CD4-positive, alpha-beta T cell treated with Interferon alpha-2 for 1 hour (primary cell): ENCODE measurements at places on chromosomes 1 and 21.

GRCh38 chr1:7042322-7043190 is 257.3 kb downstream of the CAMTA1 start:
- DNase-seq = no peak

- DNase-seq = no peak
Observed at GRCh38 chr21:24023402-24023801, 1583.9 kb downstream of the MRPL39 start.

DNA sequence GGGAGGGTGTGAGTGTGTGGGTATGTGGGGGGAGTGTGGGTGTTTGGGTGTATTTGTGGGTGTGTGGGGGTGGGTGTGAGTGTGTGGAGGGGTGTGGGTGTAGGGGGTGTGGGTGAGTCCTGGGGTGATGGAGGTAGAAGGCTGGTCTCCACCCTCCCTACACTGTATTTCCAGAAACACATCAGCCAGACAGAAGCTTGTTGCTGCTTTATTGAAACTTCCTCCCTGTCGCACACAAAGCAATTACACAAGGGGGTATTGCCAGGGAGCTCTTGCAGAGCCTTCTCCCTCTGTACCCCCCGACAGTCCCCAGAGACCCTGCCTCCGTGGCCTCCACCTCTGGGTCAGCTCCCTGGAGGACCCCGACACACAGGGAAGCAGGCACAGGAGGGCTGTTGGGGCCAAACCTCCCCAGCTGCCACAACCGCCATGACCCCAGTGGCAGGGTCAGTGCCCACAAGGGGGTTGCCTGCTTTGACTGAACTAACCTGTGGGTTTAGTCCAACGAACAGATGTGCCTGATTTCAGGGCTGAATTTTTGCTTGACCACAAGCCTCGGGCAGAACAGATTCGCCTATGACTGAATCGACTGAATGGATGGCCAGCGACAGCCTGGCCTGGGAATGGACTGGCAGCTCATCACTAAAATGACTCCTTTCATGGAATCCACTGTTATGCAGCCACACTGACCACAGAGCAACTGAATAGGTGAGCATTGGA is 9.1 kb upstream of the MATN1 start:
- no peak for DNase-seq

DNA sequence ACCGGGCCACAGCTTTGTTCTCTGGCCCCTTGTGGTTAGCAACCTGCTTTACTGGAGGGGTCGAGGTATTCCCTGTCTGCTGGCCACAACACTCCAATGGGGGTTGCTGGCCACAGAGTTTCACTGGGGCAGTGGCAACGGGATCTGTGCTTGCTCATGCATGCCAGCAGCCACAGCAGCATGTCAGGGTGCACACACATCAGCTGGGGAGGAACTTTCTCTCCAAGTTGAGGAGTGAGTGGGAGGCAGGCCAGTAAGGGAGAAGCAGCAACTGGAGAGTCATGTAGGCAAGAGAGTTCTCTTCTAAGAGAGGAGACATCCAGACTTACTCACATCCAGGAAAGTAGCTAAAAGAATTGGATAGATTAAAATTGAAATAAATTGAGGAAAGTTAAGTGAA is 38.0 kb downstream of the SAMD13 start:
- DNase-seq = no peak

GRCh38 chr1:99062192-99062591 is 57.5 kb upstream of the PLPPR5 start:
- no peak for DNase-seq

DNA sequence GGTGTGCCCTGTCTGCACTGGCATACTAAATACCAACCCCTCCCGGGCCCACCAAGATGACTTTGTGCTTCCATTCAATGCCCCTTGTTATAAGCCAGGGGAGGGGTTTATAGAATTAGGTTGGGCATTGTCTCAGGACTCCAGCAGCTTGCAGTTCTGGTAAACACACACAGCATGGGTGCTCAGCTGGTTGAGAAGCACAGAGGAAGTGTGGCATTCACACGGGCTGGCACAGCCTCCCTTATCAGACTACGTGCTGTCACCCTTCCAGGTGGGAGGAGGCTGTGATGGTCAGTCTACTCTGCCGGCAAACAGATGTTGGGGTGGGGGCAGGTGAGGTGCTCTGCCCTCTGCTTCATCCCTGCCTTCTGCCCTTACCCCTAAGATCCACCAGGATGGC is 15.0 kb upstream of the SLC6A17 start:
- no peak for DNase-seq

GRCh38 chr1:53987880-53988279 is 30.1 kb downstream of the LDLRAD1 start:
- DNase-seq = no peak

- no peak for DNase-seq
Observed at GRCh38 chr1:22676916-22677583, 24.0 kb downstream of the C1QB start.

- no peak for DNase-seq
Observed at GRCh38 chr21:40976198-40977109, 129.5 kb upstream of the DSCAM start.

DNA sequence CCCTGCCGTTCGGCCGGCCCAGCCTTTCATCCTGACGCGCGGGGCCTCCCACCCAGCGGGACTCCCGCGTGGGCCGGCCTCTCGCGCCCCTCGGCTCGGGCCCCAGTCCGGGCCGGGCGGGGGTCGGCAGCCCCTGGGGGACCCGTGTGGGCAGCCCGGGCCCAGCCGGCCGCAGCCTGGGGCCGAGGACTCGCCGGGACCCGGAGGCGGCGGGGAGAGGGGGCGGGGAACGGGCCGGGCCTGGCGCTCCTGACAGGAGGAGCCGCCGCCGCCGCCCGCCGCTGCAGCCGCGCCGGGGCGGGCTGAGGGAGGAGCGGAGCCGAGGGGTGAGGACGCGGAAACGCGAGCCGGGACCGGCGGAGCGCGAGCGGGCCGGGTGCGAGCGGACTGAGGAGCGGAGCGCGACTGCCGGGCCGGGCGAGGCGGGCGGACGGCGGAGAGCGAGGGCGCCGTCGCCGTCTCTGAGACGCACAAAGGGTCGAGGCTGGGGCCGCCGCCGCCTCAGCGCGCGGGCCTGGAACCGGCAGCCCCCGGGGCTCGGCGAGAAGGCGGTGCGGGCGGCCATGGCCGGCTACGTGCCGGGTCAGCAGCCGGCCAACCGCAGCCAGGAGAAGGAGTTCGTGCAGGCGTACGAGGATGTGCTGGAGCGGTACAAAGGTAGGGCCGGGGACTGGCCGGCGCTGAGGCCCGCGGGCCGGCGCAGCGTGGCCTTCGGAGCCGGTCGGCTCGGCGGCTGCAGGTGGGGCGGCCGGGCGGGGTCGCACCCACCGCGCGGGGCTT is 79.1 kb downstream of the NDUFS5 start:
- DNase-seq = peak; percentile 67

DNA sequence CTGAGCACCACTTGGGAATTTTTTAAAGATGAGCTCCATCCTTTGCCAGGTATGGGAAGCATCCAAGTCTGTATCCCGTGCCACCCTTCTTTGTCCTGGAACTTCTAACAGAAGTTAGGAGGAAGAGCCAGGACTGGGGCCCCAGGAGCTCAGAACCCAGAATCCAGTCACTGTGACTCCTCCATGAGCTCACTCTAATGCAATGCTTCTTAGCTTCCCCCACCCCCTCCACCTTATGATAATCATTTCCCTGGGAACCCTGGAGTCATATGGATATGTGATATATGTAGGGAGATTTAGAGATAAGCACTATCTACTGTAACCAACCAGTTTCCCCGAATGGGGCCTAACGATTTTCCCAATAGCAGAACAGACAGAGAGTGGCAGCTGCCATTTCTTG is 758 bp upstream of the SPRR5 start:
- DNase-seq = no peak

GRCh38 chr21:38950435-38951094 is 144.8 kb downstream of the ETS2 start:
- no peak for DNase-seq

- no peak for DNase-seq
Observed at GRCh38 chr21:41432562-41433460, 6.8 kb downstream of the MX1 start.

- DNase-seq = peak; percentile 22
Observed at GRCh38 chr1:185017338-185017737, 28.0 kb upstream of the RNF2 start.

DNA sequence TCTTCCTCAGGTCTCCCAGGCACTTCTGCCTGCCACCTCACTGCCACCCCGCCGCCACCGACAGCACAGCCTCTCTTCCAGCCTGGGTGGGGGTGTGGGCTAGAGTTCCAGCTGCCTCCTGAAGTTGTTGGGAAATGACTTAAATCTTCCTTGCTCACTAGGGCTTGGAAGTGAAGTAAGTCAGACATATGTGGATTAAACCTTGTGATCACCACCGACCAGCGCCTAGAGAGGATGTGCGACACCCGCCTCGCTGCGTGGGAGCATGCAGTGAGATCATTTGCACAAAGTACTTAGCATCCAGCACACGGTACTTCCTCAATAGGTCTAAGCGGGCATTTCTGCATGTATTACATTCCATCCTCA is 71.4 kb upstream of the FAM20B start:
- no peak for DNase-seq

DNA sequence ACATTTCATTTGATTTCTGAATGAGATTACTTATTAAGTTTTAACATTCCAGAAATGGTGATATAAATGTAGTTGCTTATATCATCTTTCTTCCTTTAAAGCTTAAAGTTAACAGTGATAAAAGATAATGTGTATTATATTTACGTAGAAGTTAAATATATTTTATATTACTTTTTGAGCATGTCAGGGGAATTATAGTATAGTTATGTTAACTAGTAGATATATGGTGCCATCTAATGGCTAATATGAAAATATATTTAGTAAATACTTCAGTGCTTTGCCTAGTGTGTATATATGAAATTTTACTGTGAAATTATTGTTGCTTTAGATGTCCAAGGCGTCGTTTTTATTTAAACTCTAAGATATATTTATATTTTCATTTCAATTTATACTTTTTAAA is 51.5 kb downstream of the SYT14 start:
- no peak for DNase-seq

DNA sequence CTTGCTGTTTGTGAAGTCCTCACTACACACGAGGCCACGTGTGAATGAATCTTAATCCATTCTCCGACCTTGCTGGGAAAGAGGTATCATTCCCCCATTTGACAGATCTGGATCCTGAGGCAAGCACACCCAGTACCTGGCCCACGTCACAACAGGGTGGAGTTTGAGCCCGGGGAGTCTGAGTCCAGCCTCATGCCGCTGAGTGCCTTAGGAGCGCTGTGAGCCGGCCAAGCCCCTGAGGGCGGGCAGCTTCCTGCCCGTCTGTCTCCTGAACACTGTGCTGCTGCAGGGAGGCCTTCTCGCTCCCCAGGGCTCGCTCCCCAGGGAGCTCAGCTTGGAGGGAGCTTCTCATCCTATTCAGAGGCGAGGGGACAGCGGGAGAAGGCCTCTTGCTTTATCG is 29.7 kb downstream of the SLC45A1 start:
- DNase-seq = no peak

DNA sequence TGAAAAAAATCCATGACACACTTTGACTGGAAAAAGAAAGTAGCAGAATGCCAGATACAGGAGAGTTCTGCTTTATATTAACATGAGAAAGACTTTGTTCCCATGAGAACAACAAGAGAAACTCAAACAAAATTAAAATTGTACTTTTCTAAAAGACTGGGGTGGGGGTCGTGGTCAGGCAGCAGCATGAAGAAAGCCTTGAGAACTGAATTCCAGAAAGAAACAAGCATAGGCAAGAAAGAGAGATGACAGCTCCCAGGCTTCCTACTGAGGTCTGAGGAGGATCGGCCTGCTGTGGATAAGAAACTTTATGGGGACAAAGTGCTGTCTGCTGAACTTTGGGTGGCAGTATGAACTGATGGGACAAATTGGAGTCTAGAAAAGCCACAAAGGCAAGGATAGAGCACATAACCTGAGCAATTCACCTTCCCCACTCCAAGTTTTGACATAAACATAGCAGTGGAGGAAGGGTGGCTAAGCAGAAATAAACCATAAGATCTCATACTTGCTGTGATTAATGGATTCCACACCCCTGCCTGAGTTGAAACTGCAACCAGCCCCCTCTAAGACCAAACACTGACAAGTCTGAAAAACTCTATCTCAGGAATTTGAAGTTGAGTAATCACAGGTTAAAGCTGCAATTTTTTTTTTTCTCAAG is 43.7 kb downstream of the COL6A1 start:
- no peak for DNase-seq

DNA sequence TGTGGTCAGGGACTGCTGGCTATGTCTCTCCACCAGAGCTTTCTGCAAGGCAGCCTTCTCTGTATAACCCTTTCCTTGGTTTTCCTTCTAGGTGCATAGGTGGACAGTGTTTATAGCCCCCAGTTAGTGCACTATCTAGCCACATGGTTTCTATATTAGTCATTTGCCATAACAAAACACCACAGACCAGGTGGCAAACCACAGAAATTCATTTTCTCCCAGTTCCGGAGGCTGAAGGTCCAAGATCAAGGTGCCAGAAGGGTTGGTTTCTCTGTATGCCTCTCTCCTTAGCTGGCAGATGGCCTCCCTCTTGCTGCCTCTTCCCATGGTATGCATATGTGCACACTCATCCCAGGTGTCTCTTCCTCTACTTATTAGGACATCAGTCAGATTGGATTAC is 106.4 kb downstream of the KAZN start:
- DNase-seq = no peak

DNA sequence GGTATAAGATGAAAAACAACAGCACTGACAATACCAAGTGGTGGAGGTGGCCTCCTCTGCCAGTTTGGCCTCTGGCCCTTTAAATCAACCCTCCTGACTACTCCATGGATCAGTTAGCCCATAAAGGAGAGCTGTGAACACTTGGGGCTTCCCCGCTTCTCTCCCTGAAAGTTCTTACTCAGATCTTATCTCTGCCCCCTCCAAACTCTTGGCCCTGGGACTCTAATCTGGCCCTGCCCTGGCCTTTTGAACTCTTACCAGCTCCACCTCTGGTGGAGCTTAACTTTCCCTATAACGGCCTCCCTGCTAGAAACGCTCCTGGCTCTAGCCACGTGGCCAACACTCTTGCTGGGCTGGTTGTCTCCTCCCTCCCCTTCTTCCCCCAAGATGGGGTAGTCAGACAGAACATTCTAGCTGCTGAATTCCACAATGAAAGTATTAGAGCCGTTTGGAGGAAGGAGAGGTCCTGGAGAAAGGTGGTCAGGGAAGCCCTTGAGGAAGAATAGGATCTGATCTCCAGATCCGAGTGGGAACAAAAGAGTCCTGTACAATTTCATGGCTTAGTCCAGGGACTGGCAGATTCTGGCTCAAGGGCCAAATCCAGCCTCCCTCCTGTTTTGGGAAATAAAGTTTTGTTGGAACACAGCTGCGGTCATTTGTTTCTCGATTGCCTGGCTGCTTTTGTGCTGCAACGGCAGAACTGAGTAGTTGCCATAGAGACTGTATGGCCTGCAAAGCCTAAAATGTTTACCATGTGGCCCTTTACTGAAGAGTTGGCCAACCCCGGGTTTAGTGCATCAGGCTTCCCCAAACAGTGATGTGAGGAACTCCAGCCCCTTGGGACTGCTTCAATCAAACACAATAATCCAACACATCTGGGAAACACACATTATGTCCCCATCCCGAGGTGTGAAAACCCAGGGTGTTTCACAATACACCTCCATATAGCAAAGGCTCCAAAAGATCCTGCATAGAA is 9.5 kb upstream of the PIGR start:
- DNase-seq = no peak
